B cell (primary cell): ENCODE measurements at places on chromosomes 4 and X. TPM values are rescaled to one million over a fixed set of nuclear protein-coding genes. Genes with fewer than 3 reads are reported as not detected.

GRCh38 chrX:143536176-143536575 lies 18.9 kb upstream of the SPANXN3 start:
- DNase-seq, result no peak

GRCh38 chr4:183821076-183821853 lies 83.8 kb upstream of the STOX2 start:
- no peak for DNase-seq

GRCh38 chr4:93373893-93374860 lies 454.4 kb upstream of the ATOH1 start:
- DNase-seq, result no peak

DNA sequence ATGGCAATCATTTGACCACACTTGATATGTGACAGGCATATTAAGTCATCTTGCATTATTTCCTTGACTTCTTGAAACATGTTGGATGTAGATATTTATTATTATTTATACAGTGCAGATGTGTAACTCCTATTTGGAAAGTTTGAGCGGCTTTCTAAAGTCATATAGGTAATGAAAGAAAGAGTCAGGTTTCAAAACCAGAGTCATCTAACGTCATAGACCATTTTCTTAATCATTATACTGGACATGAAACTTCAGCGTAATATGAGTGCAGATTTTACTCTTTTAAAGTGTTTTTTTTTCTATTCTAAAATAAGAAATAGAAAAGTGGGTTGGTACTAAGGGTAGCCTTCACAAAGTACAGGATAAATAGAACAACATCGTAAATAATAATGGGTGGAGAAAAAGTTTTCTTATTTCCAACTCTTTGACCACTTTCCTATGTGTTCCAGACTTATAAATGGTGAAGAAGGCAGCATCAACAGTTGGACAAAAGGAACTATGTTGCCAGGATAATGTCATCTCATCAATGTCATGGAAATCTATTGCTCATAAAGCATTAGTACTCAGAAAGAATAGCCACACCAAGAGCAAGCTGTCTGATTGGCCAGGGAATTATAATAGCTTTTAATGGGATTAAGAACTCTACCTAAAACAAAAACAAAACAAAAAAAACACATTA lies 108.0 kb upstream of the PCDH18 start:
- DNase-seq, result no peak

DNA sequence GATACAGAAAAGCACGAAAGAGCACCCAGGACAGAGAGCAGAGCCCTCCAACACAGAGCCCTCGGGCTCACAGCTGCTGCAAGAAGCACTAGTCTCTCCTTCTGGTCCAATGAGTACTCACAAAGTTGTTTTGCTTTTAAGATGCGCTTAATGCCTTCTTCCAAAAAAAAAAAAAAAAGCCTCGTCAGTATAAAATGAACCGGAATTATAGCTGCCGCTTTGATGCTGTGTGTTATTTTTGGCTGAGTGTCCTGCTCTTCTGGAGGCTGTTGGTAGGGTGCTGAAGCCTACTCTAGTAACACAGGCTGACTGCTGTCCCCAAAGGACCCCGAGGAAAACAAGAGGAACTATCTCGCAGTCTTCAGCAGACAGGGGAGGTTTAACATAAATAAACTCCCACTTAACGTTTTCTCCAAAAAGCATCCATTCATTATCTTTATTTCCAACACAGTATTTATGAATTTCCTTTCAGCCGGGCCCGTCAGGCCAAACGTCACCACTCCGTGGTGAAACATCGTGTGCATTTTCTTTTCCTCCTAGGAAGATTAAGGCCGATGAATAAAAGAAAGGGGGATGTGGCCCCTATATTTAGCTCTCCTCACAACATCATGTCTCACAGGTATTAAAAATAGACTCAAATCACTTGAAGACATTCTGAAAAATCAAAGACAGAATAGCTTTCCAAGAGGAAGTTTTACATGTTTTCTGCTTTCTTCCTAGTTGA lies 213.7 kb upstream of the PPARGC1A start:
- DNase-seq, result no peak

- peak; percentile 81 for DNase-seq
Measured at GRCh38 chr4:169210504-169211118, 60.1 kb downstream of the SH3RF1 start.

GRCh38 chr4:10020106-10020505 lies 1.2 kb downstream of the SLC2A9 start:
- DNase-seq, result no peak

GRCh38 chr4:6449335-6449734 lies 23.1 kb downstream of the PPP2R2C start:
- no peak for DNase-seq

Gene GRID2
- total RNA-seq, result not detected in 2 replicates

DNA sequence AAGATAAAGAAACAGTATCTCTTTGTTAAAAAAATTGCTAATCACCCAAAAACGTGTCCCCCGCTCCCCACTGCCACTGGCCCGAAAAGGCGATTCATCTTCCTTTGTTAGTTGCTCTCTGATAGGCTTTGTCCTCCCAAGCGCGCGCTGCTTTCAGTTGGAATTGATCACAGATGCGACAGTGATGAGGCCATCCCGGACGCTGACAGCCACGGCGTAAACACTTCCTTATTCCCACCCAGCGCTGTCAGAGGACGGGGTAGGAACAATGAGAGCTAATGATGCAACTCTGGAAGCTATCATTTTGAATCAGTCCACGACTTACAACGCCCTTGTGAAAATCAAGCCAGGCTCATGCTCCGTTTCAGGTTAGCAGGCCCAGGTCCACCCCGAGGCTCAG lies 21.4 kb downstream of the SOD3 start:
- DNase-seq, result no peak

DNA sequence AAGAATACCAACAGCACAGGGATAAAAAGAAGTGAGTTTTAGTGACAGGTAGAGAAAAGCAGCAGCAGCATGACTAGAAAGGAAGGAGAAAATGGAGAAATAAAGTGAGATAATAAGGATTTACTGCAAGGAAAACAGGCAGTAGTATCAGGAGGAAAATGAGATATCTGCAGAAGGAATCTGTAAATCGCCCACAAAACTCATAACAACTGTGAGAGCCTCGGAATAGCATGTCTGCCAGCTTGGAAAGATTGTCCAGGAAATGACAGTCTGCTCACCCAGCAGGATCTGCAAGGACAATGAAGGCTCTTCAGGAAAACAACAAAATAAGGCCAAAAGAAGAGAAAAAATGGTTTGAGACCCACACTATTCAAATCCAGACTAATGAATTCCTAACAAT lies 47.4 kb downstream of the CXXC4 start:
- DNase-seq, result no peak

Gene BTK
- 235 and 243 TPM in 2 replicates for total RNA-seq

- no peak for DNase-seq
Measured at GRCh38 chr4:10312568-10312967, 144.7 kb downstream of the ZNF518B start.

GRCh38 chrX:150429594-150429993 lies 66.5 kb downstream of the MAMLD1 start:
- DNase-seq, result no peak

DNA sequence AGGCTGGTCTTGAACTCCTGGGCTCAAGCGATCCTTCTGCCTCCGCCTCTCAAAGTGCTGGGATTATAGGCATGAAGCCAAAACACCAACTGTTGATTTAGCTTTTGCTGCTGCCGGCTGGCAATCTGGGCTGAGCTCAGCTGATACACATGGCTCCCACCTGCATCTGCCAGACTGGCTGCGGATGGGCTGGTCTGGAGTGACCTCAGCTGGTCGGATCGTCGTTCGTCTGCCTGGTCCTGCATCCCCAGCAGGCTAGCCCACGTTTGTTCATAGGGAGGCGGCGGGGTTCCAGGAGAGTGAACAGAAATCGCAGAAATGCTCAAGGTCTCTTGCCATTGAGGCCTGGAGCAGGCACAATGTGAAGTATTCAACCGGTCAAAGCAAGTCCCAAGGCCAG lies 74.4 kb upstream of the DDX3X start:
- DNase-seq, result no peak

Gene TSC22D3
- 435 and 447 TPM in 2 replicates for total RNA-seq

GRCh38 chr4:138678985-138679746 lies 336.4 kb upstream of the NOCT start:
- DNase-seq, result no peak

GRCh38 chrX:105945266-105945665 lies 93.3 kb downstream of the SERPINA7 start:
- DNase-seq, result no peak

DNA sequence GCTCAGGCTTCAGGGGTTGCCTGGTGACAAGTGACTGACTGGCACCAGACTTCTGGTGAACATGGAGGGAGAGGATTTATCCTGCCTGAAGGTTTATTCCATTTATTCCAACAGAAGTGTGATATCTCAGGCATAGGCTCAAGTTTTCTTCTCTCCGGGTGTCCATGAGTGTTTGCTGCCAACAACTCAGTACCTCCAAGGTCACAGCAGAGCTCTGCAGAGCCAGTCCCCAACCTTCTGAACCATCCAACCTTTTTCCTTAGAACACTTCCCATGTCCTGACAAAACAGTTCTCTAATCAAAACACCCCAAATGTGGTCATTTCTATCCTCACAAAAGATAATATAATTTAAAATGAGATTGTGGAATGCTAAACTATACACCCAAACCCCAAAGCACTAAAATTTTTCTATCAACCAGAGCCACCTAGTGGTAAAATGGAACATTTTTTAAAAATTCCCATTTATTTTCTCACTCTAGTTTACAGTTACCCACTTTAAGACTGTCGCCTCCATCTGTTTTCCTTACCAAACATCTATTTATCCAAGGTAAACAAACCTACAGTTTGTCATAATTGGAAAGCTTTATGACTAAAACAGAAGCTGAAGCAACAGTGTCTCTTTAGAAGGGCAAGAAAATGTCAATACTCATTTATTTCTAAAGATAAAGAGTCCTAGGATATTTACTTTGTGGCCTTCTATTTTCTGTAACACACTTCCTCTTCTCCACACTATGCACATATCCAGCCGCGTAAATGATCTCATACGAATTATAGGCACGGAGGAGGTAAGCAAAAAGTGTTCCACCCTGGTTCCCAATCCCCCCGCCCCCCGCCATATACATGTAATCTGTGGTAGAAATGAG lies 39.5 kb downstream of the TMEM154 start:
- peak; percentile 42 for DNase-seq

DNA sequence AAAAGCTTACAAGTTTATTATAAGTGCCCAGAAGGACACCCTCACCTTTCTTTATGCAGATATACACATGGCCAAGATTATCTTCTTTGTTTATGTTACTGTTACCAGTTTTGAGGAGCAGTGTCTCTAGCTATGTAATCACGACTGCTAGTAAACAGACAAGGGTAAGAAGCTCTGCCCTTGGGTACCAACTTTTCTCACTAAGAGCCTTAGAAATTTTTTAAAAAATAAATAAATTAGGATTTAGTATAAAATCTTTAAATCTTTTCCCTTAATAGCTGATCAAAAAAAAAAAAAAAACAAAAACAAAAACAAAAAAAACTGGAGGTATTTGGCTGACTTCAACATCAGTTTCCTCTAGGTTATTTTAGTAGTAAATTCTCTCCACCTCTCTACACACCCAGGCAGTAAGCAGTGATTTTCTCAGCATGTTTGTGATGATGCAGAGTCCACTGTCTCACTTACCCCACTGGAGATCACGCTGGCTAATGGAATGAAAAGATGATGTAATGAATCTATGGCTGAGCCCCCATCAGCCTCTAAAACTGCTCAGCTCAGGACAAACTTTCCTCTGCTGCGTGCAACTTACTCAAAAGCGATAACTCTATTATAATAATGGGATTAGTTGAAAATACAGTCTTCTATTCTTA lies 125.9 kb downstream of the FRYL start:
- no peak for DNase-seq

DNA sequence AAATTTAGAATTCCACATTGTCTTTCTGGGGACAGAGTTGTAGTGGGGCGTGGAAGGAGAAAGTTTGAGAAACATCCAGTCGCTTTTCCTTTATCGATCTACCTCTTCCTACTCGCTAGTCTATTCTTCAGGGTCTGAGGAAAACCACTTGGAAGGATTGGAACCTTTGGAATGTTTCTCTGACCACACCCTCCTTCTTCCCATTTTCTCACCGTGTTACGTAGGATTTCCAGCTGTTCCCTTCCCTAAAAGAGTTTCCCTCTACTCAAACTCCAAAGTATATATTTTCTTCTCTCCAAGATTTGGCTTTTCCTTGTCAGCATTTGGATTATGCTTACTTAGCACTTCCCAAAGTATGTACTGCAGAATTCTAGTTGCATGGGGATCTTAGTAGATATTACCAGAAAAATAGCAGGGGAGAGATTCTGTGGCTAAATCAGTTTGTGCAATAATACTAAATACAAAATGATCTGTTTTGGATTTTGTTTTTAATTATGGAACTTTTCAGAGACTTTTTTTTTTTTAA lies 4.9 kb downstream of the ENPEP start:
- no peak for DNase-seq

Gene GAGE1
- not detected in 2 replicates for total RNA-seq

Gene XG
- total RNA-seq, result 0.56 TPM in 1 of 2 replicates, not detected in the other

- no peak for DNase-seq
Measured at GRCh38 chrX:50000937-50001542, 78.6 kb downstream of the CLCN5 start.

- no peak for DNase-seq
Measured at GRCh38 chrX:16469870-16470269, 180.1 kb upstream of the S100G start.

DNA sequence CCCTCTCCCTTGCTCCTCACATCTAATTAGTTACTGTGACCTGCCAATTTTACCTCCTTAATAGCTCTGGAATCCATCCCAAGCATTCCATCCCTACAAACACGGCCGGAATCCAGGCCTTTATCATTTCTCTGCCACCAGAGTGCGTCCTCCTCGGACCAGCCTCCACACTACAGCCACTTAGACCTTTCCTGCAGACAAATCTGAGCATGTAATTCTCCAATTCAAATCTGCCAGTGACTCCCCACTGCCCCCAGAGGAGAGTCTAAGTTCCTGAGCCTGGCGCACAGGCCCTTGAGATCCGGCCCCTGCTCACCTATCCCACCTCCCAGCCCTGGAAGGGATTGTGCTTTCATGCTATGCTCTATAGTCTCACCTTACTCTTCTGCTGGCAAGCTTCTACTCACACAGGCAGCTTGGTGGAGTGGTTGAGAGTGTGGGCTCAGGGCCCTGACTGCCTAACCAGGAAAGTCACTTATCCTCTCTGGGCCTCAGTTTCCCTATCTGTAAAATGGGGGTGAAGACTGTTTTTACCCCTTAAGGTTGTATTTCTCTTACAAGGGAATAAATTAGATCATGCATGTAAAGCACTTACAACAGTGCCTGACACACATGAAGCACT lies 31.2 kb downstream of the PJA1 start:
- no peak for DNase-seq

Gene VSIG4
- not detected in 2 replicates for total RNA-seq

- no peak for DNase-seq
Measured at GRCh38 chr4:54095110-54095825, 4.7 kb upstream of the GSX2 start.

GRCh38 chr4:33989820-33990443 lies 2254.4 kb downstream of the ARAP2 start:
- DNase-seq, result no peak
